Epithelial cell of esophagus (primary cell): ENCODE measurements at places on chromosomes 4 and X.

GRCh38 chr4:37058826-37059225, 185.7 kb upstream of the NWD2 start:
- no peak for DNase-seq

DNA sequence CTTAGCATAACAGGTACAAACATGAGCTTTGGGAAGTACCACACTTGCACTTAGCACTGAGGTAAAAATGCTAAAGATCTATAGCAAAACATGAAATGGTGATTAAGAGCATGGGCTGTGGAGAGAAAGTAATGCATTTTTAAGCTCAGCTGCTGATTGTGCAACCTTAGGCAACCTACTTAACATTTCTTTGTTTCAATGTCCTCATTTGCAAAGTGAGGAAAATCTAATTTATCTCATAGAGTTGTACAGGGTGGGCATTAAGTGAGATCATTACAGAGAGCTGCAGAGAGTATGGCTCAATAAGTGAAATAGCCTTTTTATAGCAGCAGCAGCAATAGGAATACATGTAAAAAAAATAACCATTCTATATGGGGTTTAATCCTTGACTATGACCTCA, 87.0 kb downstream of the PAK3 start:
- DNase-seq: peak; percentile 15

DNA sequence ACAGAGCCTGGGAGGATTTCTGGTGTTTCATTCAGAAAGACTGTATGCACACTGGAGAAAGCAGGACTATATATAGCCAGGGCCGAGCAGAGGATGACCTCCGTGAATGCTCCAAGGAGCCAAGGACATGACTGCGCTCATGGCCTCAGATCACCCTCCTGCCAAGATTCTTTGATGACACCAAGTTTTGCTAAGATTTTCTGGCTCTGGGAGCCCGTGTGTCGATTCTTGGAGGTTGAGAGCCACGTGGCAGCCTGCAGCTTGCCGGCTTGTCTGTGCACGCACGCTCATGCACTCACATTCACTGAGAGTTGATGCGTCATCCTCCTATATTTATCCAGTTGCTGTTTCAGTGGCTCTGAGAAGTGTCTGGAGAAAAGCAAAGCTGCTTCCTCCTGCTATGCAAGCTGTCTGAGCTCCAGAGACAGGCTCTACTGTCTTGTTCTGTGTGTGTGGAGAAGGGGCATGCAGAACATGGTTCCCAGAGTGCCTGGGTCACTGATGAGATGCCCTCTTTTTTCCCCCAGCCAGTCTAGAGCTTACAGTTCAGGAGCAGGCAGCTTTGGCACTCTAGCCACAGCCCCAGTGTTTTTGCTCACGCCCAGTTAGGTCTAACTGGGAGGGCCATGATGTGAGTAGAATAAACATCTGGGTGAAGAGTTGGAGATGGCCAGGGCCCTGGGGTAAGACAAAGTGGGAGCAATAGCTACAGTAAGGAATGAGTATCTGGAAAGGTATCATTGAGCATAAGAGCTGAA, 64.9 kb upstream of the SCOC start:
- DNase-seq: peak; percentile 98

DNA sequence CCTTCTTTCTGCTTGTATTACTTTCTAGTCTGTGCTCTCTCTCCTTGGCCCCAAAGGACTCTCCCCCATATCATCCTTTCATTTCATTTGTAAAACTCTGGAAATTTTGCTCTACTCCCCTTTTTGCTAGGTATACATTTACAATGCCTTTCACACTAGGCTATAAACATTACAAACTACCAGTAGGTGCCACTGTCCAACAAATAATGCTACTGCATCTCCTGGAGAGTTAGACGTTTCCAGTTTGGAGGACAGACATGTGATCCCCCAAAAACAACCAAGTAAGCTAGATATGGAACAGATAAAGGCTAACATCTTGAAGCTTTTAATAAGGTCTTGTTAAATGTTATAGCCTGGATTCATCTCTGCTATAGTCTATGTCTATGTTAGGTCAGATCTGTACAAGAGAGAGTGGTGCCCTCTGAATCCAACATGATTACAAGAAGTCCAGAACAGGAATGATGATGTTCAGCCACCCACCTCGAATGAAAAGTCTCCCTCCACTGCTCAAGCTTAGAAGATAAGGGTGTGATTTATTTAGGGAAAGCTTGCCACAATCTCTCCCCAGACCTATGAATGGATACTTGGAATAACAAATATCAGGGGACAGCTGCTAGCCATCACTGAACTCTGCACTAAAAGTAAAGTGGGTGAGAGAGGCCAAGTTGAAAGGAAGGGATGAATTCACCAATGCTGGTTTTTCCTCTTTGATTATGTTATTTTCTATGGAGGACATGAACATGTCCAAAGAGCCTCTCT, 14.3 kb downstream of the CBR4 start:
- DNase-seq: peak; percentile 42

- peak; percentile 87 for DNase-seq
Observed at GRCh38 chr4:121597346-121597934, 99.3 kb downstream of the ANXA5 start.

GRCh38 chrX:13419276-13419675, 99.4 kb upstream of the ATXN3L start:
- no peak for DNase-seq

DNA sequence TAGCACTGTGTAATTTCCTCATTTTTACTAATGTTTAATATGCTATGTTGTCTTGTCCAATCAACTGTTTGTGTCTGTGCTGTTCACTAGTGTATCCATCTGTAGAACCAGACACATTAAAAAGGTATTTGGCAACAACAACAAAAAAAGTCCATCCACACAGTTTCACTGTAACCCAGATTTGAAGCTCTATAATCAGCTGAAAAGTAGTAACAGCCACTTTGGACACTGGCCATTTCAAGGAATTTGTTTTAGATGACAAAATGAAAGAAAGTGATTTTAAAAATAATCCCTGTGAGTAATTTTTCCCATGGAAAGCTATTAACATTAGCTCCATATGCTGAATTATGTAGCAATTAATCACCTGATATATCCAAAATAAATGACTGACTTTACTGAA, 2.2 kb upstream of the FBXL5 start:
- DNase-seq: no peak

DNA sequence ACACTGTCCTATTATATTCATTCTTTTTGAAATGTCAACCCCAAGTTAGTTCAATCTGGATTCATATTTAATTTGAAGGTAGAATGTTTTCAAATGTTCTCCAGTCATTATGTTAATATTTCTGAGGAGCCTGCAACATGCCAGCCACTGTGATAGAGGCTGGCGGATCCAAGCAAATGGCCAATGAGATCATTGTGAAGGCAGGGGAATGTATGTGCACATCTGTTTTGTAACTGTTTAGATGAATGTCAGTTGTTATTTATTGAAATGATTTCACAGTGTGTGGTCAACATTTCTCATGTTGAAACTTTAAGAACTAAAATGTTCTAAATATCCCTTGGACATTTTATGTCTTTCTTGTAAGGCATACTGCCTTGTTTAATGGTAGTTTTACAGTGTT, 1.6 kb downstream of the CXCL1 start:
- peak; percentile 30 for DNase-seq

- no peak for DNase-seq
Observed at GRCh38 chr4:77815636-77816035, 3.5 kb downstream of the CNOT6L start.

DNA sequence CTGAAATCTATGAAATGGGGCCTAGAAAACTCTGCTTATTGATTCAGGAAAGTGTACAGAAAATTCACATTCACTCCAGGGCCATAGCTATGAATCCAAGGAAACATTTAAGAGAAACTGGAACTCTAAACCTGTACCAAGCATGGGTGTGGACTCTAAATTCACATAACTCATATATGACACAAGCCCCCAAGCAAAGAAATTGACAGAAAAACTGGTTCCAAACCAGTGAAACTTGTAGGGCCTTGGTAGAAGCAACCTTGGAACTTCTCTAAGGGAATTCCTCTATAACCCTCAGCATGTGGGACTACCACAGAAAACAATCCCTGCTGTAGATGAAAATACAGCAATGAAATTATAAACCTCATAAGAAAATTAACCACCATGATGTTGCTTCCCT, 106.6 kb upstream of the NRK start:
- DNase-seq: peak; percentile 65

DNA sequence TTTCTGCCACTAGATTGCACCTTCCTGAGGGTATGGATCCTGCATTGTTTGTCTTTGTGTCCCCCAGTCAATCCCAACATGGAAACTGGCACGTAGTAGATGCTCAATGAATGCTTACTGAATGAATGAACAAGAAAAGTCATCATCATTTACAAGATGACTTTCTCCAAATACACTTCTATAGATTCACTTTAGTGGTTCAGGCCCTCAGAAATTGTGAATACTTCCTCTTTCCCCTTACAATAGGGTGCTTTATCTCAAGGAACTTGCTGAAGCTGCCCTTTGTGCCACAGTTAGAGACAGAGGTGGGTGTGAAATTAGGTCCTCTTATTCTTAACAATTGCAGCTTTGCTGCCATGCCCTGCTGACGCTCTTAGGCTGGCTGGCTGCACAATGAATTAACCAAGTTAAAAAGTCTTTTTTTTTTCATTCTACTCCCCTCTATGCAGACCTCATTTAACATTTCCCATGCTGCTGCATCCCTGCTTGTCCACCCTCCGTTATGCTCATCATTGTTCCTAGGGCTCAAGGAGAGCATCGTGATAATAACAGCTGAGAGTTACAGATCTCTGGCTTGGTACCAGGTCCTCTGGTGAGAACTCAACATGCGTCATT, 108.0 kb upstream of the ZNF518B start:
- no peak for DNase-seq
